ENCODE measurements at places on chromosomes 12 and 14. TPM values are rescaled to one million over a fixed set of nuclear protein-coding genes. Genes with fewer than 3 reads are reported as not detected.

GRCh38 chr12:11684393-11684792, 34.9 kb downstream of the ETV6 start:
- no peaks in the 10 kb centered on the region for H3K36me3 ChIP-seq
- no peak overlapping the region for H3K4me3 ChIP-seq
- H3K27me3 ChIP-seq: no peaks in the 10 kb centered on the region
- H3K27ac ChIP-seq: no peak overlapping the region
- DNase-seq: no peak

- H3K36me3 ChIP-seq: no peaks in the 10 kb centered on the region
- H3K4me1 ChIP-seq: no peaks in the 10 kb centered on the region
- no peak overlapping the region for H3K4me3 ChIP-seq
- DNase-seq: no peak
- no peak overlapping the region for H3K27ac ChIP-seq
- H3K27me3 ChIP-seq: no peaks in the 10 kb centered on the region
These were observed 159.8 kb downstream of the KITLG start for GRCh38 chr12:88420457-88420856.

GRCh38 chr14:21476523-21476924, 235 bp downstream of the RAB2B start:
- no peaks in the 10 kb centered on the region for H3K36me3 ChIP-seq
- H3K4me1 ChIP-seq: no peaks in the 10 kb centered on the region
- peak overlapping the region; percentile 93 for H3K27ac ChIP-seq
- H3K4me3 ChIP-seq: peak overlapping the region; percentile 84
- DNase-seq: peak; percentile 91

DNA sequence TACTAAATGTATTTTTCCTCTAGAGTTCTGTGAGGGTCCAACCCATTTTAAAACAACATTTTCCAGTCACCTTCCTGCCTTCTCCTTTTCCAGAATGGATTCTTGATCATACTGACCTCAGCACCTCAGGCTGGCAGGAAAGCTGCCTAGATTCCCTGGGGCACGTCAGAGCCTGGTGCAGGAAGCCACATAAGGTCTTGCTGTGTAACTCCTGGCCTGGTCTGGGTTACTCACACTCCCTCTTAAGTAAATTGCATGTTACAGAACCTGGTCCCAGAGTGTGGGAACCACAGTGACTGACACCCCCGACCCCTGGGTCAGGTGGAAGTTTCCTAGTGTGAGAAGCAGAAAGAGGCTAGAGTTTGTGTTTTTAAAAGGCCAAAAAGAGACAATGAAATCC, 209.8 kb downstream of the SPTSSA start:
- H3K36me3 ChIP-seq: no peaks in the 10 kb centered on the region
- H3K4me3 ChIP-seq: no peak overlapping the region
- no peak for DNase-seq

DNA sequence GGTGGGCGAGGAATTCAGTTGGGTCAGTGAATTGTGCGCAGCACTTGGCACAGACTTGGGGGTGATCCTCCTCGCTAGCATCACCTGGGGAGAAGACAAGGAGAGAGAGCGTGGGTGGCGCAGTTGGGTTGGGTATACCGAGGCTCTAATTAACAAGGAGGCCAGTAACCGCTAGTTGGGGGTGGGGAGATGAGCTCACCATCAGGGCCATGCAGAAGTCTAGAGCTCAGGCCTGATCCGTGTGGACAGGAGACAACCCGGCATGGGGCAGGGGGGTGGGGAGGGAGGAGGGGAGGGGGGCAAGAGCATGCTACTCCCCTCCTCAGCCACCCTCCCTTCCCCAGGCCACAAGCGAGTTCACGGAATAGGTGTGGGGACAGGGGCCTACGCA, 580 bp downstream of the SALL2 start:
- no peak for DNase-seq
- H3K4me3 ChIP-seq: peak overlapping the region; percentile 75
- no peaks in the 10 kb centered on the region for H3K4me1 ChIP-seq
- no peaks in the 10 kb centered on the region for H3K27me3 ChIP-seq
- H3K27ac ChIP-seq: peak overlapping the region; percentile 65
- H3K36me3 ChIP-seq: no peaks in the 10 kb centered on the region

DNA sequence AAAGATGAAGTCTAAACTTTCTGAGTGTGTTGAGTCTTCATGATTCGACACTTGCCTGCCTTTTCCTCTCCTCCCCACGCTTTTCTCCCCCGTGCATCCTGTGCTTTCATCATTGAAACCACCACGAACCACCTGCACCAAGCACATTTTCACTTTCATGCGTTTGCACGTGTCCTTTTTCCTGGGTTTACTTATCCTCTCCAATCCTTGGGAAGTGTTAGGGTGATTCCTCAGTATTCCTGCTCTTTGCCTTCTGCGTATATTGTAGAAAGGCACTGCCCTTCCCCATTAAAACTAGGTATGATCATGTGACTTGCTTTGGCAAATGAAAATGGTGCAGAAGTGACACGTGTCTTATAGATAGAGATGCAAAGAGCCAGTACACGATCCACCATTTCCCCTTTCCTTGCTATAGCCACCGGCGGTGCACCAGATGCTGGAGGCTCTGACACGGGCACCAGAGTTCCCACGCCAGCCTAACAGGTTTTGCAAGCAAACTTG, 106.6 kb downstream of the BRMS1L start:
- H3K27ac ChIP-seq: no peak overlapping the region
- H3K4me1 ChIP-seq: no peaks in the 10 kb centered on the region
- H3K27me3 ChIP-seq: no peaks in the 10 kb centered on the region

DNA sequence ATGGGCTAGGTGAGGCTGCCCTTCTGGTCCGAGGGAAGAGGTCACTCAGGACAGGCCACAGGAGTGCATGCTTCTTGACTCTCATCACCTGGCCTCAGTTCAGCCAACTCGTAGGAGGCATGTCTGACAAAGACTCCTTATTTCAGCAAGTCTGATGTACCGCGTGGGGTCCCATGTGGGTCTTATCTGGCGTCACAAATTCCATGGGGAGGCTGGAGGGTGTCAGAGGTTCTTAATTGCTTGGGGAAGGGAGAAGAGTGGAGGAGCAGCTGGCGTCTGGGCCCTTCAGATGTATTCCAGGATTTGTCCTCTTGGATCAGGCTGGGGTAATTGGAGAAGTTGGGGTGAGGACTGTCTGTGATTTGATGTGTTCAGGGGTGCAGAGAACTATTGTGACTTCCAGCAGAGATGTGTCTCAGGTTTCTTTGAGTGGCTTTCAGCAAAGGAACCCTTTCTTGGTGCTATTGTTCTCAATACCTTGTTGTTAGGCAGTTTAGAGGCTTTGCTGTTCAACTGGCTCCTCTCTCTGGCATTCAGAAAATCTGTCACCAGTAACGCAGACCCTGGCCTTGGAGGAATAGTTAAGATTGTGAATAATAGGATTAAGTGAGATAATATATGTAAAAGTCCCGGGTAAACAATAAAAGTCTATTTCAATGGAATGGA, 60.1 kb downstream of the SUSD6 start:
- no peaks in the 10 kb centered on the region for H3K36me3 ChIP-seq
- no peaks in the 10 kb centered on the region for H3K27me3 ChIP-seq
- H3K27ac ChIP-seq: no peak overlapping the region
- DNase-seq: no peak
- peaks cover 26% of the 10 kb centered on the region for H3K4me1 ChIP-seq

GRCh38 chr14:57066887-57067513, 201.7 kb downstream of the EXOC5 start:
- H3K4me3 ChIP-seq: peak overlapping the region; percentile 12
- no peaks in the 10 kb centered on the region for H3K27me3 ChIP-seq
- DNase-seq: peak; percentile 18
- no peaks in the 10 kb centered on the region for H3K36me3 ChIP-seq
- no peaks in the 10 kb centered on the region for H3K4me1 ChIP-seq

GRCh38 chr12:108238474-108238873, 100.6 kb downstream of the CMKLR1 start:
- H3K4me3 ChIP-seq: no peak overlapping the region
- H3K27ac ChIP-seq: no peak overlapping the region
- H3K4me1 ChIP-seq: no peaks in the 10 kb centered on the region
- H3K36me3 ChIP-seq: no peaks in the 10 kb centered on the region
- peaks cover 7% of the 10 kb centered on the region for H3K27me3 ChIP-seq
- no peak for DNase-seq

DNA sequence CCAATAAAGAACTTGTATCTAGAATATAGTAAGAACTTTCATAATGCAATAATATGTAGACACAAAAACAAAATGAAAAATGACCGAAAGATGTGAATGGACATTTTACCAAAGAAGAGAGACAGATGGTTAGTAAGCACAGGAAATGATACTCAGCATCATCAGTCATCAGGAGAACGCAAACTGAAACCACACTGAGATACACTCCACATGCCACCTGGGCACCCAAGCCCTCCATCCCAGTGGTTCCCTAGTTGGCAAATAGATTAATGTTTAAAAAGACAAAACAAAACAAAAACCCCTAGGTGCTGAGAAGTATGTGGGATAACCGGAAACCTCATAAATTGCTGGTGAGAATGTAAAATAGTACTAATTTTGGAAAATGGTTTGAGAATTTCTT, 26.8 kb upstream of the VPS33A start:
- DNase-seq: no peak
- no peaks in the 10 kb centered on the region for H3K4me1 ChIP-seq

GRCh38 chr14:65277027-65277426, 135.5 kb upstream of the FUT8 start:
- no peak overlapping the region for H3K4me3 ChIP-seq
- no peaks in the 10 kb centered on the region for H3K36me3 ChIP-seq
- H3K27me3 ChIP-seq: no peaks in the 10 kb centered on the region
- no peaks in the 10 kb centered on the region for H3K4me1 ChIP-seq

- H3K27ac ChIP-seq: no peak overlapping the region
- H3K4me1 ChIP-seq: no peaks in the 10 kb centered on the region
- no peaks in the 10 kb centered on the region for H3K36me3 ChIP-seq
- H3K27me3 ChIP-seq: no peaks in the 10 kb centered on the region
- no peak for DNase-seq
These were observed 76.6 kb upstream of the TMPO start for GRCh38 chr12:98438656-98439230.

- no peaks in the 10 kb centered on the region for H3K27me3 ChIP-seq
- no peak overlapping the region for H3K27ac ChIP-seq
- no peak overlapping the region for H3K4me3 ChIP-seq
- DNase-seq: no peak
These were observed 23.7 kb upstream of the SLC2A3 start for GRCh38 chr12:7959701-7960121.

Gene INHBC
- total RNA-seq: 0.46 TPM

Gene TUBA1A
- 253 TPM for total RNA-seq

Gene GLI1
- total RNA-seq: 1.7 TPM

Gene ZBTB42
- 40.9 TPM for total RNA-seq

Gene PNMA1
- total RNA-seq: 18.6 TPM

Gene C12orf76
- total RNA-seq: 26.1 TPM

Gene DPPA3
- total RNA-seq: 1.8 TPM
